ENCODE measurements at places on chromosomes 7 and 10.

- DNase-seq = no peak
These were observed 11.4 kb upstream of the ARHGAP12 start for GRCh38 chr10:31939797-31940708.

DNA sequence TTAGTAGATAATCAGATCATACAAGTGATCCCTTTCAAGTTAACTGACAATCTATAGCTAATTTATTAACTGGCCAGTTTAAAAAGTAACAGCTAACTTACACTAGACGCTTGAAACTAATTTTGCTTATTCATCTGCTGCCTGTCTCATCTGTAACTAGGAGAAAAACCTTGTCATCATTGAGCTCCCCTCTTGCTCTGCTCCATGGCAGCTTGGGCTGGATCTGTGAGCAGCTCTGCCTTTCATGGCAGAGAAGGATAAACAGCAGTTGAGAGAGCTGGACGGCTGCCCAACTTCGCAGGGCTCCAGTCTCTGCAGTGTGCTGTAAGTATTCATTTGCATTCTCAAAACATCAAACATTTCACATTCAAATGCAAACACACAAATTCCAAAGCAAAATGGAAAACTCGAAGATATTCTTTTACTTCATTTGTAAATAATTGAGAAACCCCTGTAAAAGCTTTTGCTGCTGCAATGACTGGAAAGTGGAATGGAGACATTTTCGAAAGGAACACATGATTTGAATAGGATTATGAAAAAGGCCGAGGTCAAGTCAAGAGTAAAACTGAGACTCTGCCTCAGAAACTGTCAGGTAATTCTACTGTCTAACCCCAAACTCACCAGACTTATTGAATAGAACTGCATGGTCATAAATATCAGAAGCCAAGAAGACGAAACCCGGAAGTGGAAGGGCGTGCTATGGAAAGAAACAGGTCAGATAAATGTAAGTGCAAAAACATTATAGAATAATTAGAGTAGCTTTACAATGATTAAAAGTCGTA lies 17.6 kb downstream of the SLC35B4 start:
- peak; percentile 78 for DNase-seq

DNA sequence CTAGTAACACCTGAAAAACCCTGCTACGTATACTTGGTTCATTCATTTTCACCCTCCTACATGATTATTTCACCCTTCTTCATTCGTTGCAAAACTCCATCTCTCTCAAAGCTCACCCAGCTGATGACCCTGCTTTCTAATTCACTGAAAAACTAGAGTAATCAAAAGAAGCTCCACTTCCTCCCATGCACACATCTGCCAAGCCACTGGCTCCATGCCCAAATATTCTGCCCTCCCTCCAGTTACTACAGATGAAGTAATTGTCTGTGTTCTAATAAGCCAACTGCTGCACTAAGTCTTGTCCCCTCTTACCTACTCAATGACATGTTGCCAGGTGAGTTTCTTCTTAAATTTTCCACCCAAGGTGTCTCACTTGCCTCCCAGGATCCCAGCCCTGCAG lies 96.9 kb upstream of the CCDC71L start:
- DNase-seq = peak; percentile 39

- no peak for DNase-seq
These were observed 115.4 kb downstream of the MDFIC start for GRCh38 chr7:115037128-115037802.

DNA sequence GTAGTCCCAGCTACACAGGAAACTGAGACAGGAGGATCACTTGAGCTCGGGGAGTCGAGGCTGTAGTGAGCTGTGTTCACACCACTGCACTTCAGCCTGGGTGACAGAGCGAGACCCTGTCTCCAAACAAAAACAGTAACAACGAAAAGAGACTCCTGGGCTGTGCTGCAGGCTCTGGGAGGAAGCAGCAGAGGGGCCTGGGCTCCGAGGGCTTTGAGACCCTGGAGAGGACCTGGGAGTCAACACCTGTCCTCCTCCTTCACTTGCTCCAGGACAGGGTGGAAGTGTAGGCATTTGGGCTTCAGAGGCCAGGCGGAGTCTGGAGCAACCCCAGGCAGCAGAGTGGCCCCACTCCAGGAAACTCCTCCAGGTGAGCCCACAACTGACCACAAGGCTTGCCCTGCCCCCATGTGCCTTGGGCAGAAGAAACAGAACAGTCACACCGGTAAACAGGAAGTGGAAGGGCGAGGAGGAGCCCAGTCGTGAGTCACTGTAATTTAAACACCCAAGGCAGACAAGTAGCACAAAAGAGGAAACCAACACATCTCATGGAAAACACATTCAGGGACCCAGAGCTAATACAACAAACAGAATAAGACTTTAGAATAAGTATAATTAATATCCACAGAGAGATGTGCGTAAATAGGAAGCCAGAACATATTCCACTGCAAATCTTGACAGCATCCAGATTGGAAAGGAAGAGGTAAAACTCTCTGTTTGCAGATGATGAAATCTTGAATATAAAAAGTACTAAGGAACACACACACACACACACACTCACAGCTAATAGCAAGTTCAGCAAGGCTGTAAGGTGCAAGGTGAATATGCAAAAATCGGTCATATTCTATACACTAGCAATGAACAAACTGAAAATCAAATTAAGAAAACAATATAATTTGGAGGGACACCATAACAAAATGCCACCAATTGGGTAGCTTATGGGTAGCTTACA lies 20.5 kb upstream of the RASGEF1A start:
- no peak for DNase-seq

DNA sequence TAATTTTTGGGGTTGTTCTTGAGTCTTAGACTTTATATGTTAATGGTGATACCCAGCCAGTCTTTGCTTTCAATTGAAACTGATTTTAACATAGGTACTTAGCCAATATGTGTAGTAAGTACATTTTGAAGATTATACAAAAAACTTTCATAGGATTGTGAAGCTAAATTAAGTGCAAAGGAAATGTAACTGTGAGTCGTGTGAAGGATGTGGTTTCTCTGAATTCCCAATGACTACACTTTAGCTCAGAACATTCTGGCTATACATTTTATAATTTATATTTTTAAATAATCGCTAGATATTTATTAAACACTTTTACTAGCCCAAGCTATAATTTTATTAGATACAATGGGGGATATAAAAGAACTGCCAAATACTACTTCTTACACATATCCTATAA lies 359.3 kb downstream of the PCLO start:
- no peak for DNase-seq

DNA sequence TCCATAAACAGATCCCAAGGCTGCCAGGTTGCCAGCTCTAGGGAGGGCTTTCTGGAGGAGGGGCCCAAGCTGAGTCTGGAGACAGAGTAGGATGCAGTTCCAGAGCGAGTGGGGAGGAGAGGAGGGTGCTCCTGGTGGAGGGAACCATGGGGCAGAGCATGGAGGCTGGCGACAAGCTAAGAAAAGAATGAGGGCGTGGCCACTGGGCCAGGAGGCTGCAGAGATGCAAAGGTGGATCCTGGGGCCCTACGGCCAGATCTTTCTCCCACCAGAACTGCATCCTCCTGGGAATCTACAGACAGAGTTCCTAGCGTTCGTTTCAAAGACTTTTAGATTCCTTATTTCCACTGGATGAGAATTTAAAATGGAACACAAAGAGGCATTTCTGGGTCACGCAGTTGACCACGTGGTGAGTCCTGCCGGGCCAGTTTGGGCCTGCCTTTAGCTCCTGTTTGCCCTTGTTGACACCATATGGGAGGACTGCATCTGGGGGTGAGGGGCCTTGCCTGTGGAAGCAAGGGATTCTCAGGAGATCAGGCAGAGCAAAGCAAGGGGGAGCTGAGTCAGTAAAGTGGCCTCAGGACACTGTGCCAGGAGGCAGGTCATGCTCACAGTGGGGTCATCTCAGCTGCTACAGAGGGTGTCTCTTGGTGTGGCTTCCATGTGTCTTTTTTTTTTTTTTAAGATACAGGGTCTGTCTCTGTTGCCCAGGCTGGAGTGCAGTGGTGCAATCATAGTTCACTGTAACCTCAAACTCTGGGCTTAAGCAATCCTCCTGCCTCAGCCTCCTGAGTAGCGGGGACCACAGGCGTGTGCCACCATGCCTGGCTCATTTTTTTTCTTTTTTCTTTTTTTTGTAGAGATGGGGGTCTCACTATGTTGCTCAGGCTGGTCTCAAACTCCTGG lies 137.8 kb downstream of the SH3PXD2A start:
- DNase-seq = no peak

DNA sequence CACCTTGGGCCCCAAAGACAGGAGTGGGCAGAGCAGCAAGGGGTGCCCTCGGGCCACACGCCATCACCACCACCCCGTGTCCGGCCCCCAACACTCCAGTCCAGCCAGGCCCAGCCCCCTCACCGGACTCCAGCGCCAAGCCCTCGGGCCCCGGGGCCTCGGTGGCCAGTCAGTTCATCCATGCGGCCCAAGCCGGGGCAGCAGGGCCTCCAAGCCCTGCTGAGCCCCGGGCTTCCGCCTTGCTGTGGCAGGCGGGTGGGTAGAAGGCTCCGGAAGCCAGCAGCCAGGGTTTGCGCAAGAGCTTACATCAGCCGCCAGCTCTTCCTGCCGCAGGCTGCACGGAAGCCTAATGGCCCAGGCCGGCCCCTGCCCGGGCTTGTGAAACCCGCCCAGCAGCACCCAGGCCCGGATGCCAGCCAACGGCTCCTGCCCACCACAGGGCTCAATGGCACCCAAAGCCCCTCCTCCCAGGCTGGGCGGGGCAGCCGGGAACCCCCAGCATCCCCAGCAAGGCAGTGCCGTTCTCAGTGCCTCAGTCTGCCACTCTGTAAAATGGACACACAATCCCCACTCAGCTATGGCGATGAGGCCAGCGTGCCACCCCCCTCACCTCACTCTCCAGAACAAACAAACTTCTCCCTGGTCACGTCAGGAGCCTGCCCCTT lies 26.5 kb downstream of the TNRC18 start:
- no peak for DNase-seq

GRCh38 chr7:81637534-81637933 lies 132.3 kb downstream of the HGF start:
- DNase-seq = no peak

GRCh38 chr7:84191261-84191660 lies 3.3 kb downstream of the SEMA3A start:
- DNase-seq = no peak

DNA sequence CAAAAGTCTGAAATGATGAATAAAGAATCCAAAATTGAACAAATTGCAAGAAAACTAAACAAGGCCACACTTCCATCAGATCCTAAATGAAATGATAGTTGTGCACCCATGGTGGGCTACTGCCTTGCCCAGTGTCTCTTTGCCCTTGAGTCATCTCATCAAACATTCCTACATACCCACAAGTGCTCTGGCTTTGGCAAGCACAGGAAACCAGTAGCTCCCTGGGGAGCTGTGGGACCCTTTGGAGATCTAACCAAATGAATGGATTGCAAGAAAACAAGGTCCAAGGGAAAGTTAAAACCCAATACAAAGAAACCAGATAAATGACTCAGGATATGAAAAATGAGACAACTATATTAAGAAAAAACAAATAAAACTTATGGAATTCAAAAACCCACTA lies 129.8 kb upstream of the TMEM229A start:
- DNase-seq = no peak

- peak; percentile 30 for DNase-seq
These were observed 328.2 kb downstream of the TNS3 start for GRCh38 chr7:47253650-47254080.

DNA sequence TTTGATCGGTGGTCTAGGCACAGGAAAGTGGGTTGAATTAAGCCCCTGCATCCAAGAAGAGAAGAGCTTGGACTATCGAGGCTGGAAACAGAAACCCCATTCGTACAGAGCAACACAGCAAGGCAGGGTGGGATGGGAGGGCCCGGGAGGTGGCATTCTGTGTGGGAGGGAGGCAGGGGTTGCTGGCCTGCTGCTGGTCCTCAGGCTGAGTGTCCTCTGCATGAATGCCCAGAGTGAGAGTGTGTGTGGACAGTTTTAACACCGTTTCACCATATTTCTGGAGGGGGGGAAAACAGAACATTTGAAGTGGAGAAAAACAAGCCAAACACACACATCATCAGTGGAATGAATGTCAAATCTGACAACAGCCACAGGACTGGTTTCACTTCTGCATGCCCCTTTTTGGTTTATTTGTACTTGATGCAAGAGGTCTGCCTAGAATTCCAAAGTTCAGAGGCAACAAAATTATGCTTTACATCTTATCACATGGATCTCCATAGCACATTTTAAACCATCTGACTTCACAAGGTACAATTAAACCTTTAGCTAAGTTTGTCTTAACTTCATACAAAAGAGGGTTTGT lies 11.1 kb upstream of the ENO4 start:
- no peak for DNase-seq

GRCh38 chr10:132479603-132480221 lies 57.9 kb upstream of the INPP5A start:
- DNase-seq = no peak

DNA sequence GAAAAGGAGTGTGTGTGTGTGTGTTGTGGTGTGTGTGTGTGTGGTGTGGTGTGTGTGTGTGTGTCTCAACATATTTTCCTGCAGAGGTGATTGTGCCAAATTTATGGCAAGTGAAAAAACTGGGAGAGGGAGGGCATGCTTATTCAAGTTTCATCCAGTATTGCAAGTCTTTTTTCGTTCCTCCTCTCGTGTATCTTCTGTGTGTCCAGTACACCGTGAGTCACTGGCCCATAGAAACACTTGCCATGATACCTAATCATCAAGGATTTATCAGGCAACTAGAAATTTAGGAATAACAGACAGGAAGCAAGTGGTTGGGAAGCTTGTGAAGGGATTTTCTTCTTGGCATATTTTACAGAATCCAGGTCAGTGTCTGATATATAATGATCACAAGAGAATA lies 820.5 kb downstream of the GATA3 start:
- DNase-seq = no peak

DNA sequence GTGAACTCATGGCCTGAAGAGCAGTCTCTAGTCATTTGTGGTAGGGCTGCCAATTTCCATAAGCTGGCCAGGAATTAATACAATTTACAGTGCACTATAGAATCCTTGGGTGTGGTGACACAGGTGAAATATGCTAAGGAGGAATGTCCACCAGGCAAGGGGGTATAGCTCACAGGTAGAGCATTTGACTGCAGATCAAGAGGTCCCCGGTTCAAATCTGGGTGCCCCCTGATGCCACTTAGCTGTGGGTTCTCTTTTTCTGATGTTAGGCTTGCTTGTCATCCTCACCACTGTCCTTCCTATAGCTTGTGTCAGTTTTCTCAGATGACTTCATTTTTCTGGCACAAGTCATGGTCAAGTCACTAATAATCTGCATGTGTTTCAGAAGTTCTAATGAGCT lies 108.7 kb downstream of the ZNF467 start:
- no peak for DNase-seq

Measured in NCI-H1092 (cell line).